Right ventricle myocardium superior (tissue), 1 donor: ENCODE measurements at places on chromosomes 2 and 18. TPM values are rescaled to one million over a fixed set of nuclear protein-coding genes. Genes with fewer than 3 reads are reported as not detected.

DNA sequence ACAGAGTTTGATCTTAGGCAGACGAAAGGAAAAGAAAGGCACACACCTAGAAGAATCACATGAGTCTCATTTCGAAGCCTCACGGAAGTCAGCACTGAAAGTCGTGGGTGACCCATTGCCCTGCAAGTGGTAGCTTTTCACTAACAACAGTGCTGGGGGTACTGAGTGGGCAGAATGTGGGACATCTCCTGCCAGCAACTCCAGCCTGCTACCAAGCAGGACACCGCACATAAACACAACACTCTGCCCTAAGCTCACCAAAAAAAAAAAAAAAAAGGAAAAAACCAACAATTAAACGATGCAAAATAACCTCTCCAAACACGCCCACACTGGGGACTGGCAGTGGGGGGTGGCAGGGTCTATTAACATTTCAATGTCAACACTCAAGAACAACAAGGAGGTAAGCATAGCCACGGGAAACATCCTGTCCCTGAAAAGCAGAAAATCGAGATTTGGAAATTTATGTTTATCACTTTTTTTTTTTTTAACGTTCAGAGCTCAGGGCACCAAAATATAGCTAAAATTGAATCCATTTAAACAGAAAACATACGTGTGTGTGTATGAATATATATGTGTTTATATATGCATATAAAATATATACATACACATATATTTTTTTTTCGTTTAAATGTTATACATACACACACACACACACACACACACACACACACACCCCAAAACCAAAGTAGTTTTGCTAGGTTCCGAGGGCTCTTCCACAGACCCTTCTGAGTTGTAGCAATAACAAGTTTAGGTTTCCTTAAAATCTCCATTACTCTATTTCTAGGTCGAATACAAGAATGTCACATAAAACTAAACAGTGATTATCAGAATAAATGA, 2.2 kb downstream of the INO80D start:
- no peak for DNase-seq

GRCh38 chr18:36531636-36532035, 234.1 kb downstream of the FHOD3 start:
- DNase-seq, result no peak

The ATIC gene
- total RNA-seq, result 53.2 TPM

The CCBE1 gene
- total RNA-seq, result 3.9 TPM

The ZAP70 gene
- total RNA-seq, result 0.70 TPM

The RTP5 gene
- not detected for total RNA-seq

The RDH14 gene
- total RNA-seq, result 45.5 TPM
